CD4-positive, alpha-beta memory T cell (primary cell): ENCODE measurements at places on chromosomes 5 and 9.

GRCh38 chr5:37851305-37851704 is 11.5 kb upstream of the GDNF start:
- H3K27me3 ChIP-seq: no peaks in the 10 kb centered on the region
- no peak overlapping the region for H3K27ac ChIP-seq
- no peak overlapping the region for H3K4me3 ChIP-seq
- no peaks in the 10 kb centered on the region for H3K4me1 ChIP-seq
- no peak for DNase-seq

- H3K36me3 ChIP-seq: no peaks in the 10 kb centered on the region
- no peak overlapping the region for H3K4me3 ChIP-seq
- peaks cover 4% of the 10 kb centered on the region for H3K4me1 ChIP-seq
These were observed 55.4 kb downstream of the PTPN3 start for GRCh38 chr9:109442716-109443115.

DNA sequence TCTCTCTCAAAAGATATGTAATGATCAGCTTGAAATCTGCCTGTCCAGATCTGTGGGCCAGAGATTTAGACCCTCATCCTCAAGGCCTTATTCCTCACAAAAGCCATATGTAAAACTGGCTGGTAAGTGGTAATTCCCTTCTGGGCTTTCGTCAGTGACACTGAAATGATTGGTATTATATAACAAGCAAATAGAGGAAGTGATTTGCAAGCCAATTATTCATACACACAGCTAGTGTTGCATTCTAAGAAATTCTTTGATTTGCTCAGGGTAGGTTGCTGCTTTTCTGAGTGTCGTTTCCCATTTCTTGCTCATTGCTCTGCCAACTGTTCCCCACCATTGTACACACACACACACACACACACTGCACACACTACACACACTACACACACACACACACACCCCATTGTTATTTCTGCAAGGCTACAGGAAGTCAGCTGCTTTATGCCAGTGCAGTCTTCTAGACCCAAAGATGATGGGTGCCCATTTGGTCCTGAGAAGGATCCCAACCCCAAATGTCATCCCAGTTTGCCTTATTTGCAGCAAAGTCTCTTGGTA is 76.8 kb downstream of the PRLR start:
- no peak overlapping the region for H3K27ac ChIP-seq
- H3K4me3 ChIP-seq: no peak overlapping the region
- H3K4me1 ChIP-seq: no peaks in the 10 kb centered on the region
- H3K27me3 ChIP-seq: no peaks in the 10 kb centered on the region
- DNase-seq: no peak

DNA sequence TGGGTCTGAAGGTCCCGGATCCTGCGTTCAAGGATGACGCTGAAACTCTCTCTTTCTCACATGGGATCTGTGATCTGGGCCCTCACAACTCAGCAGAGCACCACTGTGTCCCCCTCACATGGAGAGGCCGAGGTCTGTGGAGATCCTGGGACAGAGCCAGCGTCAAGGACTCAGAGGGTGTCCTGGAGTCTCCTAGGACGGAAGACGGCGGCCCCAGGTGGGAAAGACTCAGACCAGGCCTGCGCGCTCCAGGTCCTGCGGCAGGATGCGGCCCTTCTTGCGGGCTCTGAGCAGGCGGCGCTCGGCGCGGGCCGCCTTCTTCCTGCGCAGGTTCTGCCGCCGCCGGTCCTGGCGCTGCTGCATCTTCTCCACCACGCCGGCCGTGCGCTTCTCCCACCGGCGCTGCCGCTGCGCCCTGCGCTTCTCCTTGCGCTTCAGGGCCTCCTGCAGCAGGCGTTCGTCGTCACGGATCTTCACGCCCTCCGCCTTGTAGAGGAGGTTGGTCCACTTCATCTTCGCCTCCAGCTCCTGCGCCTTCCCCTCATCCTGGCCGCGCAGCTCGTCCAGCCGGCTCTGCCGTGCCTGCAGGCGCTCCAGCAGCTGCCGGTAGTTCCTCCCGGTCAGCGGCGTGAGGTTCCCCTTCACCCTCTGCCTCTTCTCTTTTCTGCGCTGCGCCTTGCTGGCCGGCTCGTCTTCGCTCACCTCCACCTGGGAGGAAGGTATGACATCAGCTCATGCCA is 4.2 kb downstream of the SURF6 start:
- no peak overlapping the region for H3K27ac ChIP-seq
- no peaks in the 10 kb centered on the region for H3K27me3 ChIP-seq
- peaks cover 25% of the 10 kb centered on the region for H3K4me1 ChIP-seq

DNA sequence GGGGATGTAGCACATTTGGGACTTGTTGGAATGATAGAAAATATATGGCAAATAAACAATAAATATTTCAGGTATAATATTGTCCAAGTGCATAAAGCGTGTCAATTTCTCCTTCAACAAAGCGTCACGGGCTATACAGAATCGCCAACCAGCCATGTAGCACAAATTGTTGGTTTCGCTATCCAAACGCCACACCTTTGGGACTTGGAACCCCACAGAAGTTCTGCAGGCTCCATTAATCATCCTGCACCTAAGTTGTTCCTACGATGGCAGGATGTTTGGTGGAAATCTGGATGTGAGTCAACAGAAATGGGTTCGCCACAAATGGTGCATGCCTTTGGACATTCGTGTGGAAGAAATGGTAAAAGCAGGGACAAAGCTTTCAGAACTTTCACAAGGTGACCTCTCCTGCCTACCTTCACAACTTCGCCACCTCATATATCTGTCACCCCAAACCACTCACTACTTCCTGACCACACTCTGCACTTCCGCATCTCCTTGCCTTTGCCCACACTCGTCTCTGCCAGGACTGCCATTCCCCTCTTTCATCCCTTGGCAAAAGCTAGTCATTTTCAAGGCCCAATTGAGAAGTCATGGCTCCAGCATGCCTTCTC is 95.7 kb downstream of the LHFPL2 start:
- DNase-seq: no peak
- H3K4me1 ChIP-seq: no peaks in the 10 kb centered on the region
- H3K27me3 ChIP-seq: peaks cover 6% of the 10 kb centered on the region
- H3K4me3 ChIP-seq: no peak overlapping the region

DNA sequence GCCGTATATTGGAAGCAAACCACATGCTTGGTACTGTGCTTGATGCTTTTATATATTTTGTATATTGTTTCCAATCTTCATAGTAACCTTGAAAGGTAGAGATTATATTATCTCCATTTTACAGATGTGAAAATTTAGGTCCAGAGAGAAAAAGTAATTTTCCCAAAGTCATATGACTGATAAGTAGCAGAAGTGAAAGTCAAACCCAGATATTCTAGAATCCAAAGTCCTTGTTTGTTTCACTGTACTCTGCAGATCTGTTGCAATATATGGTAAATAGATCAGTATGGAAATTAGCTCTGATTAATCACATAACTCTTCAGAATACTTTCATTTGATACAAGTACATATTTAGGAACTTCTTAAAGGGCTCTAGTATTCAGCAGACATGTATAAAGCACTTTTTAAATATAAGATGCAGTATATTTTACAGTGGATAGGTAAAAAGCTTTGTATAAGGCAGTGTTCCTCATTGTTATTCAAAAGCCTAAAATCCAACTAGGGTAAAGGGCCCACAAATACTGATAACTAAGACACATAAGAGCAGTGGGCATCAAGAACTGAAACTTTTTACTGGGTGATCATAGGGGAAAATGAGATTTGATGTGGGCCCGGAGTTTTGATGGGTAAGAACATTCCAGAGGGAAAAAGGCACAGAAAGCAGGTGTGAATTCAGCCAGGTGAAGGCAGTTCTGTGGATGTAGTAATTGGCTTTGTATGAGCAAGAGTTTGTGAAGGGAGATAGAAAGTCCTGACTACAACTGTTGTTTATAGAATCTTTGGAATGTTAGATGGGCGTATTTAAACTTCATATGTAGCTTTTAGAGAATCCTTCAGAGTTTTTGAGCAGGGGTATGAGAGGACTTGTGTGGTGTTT is 25.0 kb downstream of the NDFIP1 start:
- H3K27ac ChIP-seq: no peak overlapping the region
- no peak for DNase-seq
- peaks cover 34% of the 10 kb centered on the region for H3K4me1 ChIP-seq
- H3K36me3 ChIP-seq: peaks cover 44% of the 10 kb centered on the region

DNA sequence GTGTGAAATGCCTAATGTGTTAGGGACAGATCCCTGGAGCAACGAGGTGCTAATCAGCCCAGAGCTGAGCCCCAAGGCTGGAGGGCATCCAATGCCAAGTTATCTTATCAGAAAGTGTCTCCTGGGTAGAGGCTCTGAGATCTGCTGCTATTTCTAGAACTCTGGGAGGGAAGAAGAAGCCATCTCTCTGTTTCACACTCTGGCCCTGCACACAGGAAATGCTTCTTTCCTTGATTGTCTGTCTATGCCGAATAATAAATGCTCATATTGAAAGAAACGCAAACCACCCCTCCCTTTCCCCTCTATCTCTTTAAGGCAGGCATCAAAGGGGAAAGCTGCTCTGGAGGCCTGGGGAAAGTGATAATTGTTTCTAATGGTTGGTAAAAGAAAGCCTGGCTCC is 166.7 kb downstream of the PAPPA start:
- H3K4me3 ChIP-seq: no peak overlapping the region
- no peaks in the 10 kb centered on the region for H3K4me1 ChIP-seq

DNA sequence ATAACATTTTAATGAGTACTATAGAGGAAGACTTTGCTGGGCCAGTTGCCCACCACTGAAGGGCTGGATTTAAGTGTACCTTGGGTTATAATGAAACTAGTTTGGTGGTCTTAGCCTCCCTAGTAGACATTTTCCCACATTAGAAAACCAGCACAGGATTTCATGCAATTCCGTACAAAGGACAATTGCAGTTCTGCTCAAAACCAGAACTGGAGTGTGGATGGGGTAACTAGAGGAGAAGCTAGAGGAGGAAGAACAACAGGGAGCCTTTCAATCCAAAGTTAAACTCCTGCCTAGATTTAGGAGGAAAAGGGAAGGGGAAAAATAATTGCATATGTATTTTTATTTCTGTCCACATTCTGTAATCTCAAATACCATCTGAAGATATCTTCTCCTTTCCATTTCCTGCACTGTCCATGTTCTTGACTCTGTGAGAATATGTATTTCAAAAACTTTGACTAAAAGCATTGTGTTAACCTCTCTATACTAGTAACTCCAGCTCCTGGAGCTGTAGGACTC is 97.5 kb upstream of the SSBP2 start:
- H3K27me3 ChIP-seq: no peaks in the 10 kb centered on the region
- no peak overlapping the region for H3K4me3 ChIP-seq
- peaks cover 31% of the 10 kb centered on the region for H3K4me1 ChIP-seq
- DNase-seq: no peak

DNA sequence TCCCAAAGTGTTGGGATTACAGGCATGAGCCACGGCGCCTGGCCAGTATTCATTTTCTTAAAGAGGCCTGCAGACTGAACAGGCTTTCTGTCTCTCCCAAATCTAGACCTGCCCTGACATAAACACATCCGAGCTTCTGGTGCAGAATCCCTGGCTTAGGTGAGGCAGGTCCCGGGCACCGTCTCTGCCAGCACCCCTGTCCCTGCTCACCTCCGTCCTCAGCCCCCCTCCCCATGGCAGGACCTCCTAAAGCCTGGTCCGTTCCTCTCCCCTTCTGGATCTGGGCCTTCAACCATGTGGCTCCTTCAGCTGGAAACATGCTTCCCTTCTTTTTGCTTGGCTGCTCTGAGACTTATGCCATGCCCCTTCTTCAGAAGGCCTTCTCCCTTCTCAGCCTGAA is 22.7 kb upstream of the RXRA start:
- H3K4me1 ChIP-seq: peaks cover 9% of the 10 kb centered on the region
- no peaks in the 10 kb centered on the region for H3K27me3 ChIP-seq
- H3K27ac ChIP-seq: no peak overlapping the region
- H3K4me3 ChIP-seq: no peak overlapping the region

DNA sequence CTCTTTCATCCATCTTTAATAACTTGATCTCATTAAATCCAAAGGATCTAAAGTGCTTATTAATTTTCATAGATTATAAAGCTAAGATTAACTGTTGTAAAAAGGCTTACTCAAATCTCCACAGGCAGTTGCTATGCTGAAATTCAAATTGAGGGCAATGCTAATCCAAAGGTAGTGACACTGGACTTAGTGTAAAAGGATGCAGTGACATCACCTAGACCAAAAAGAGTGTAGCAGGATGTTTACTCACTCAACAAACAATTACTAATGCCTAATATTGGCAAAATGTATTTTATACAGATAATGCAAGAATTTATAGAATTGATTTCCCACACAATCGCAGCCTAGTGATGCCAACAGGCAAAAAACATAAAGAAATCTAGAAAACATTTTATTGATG is 756.2 kb downstream of the CDH9 start:
- H3K36me3 ChIP-seq: no peaks in the 10 kb centered on the region
- no peaks in the 10 kb centered on the region for H3K4me1 ChIP-seq
- no peak for DNase-seq
- no peak overlapping the region for H3K4me3 ChIP-seq

DNA sequence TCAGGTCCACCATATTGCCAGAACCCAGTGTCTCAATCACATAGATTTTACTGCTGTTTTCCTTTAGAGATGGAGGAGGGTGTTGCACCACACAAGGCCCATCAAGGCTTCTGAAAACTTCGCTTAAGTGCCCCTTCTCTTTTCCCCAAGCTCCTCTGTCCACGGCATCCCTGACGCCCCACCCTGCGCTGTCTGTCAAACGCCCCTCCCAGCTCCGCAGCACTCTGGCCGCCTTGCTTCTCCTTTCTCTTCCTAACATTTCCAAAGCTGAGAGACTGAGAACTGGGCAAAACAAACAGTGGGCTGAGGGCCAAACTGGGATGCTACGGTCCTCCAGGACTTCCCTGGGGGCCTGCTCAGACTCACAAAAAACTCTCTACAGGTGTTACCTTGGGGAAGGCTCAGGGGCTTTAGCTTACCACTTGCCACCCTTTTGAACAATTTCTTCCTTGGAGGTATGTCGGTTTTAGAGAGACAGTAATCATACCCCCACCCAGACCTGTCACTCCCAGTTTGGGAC is 28.3 kb upstream of the ERGIC1 start:
- DNase-seq: no peak
- peaks cover 11% of the 10 kb centered on the region for H3K4me1 ChIP-seq
- H3K4me3 ChIP-seq: no peak overlapping the region
- H3K27me3 ChIP-seq: no peaks in the 10 kb centered on the region

GRCh38 chr5:45417285-45417998 is 278.7 kb downstream of the HCN1 start:
- DNase-seq: no peak
- no peak overlapping the region for H3K27ac ChIP-seq
- no peaks in the 10 kb centered on the region for H3K36me3 ChIP-seq
- H3K4me3 ChIP-seq: no peak overlapping the region

GRCh38 chr5:123273095-123273494 is 150.1 kb downstream of the CEP120 start:
- no peak for DNase-seq
- no peaks in the 10 kb centered on the region for H3K4me1 ChIP-seq
- no peaks in the 10 kb centered on the region for H3K27me3 ChIP-seq
- H3K4me3 ChIP-seq: no peak overlapping the region
